ENCODE measurements at places on chromosomes 2 and 18.

- DNase-seq = no peak
These were observed 65.0 kb downstream of the NOL4 start for GRCh38 chr18:34159691-34160185.

DNA sequence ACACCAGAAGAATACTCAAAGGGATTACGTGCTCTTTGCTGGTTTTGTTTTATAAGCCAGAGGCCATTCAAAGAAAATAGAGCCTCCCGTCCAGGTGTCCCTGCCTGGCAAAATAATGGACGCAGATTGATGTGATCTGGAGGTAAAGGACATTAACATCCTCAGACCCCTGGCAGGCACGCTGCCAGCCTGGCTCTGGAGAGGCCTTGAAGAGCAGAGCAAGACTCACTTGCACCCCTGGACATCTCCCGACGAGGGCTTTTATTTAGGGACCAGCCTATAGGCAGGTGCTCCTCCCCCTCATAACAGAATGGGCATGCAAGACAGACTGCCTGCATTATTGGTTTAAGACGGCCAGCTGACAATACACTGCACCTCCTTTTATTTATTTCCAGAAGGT lies 291.3 kb downstream of the BCL11A start:
- DNase-seq = no peak

GRCh38 chr2:239715606-239716005 lies 309.5 kb downstream of the NDUFA10 start:
- DNase-seq = no peak

- no peak for DNase-seq
These were observed 64.9 kb downstream of the SPRED2 start for GRCh38 chr2:65367524-65367923.

DNA sequence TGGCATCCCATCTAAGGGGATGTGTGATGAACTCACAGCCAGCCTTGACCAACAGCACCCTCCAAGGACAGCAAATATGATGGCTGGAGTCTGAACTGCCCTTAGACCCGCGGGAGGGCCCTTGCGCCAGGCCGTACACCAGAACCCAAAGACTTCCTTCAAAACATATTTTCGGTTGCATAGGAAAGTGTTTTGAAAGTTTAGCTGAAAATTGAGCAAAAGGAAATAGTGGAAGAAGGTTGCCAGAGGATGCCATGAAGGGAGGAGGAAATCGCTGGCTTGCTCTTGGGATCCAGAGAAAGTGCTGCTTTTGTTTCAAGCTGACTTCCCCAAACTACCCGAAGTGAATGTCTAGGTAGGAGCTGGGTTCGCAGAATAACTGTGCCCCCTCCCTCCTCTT lies 61.3 kb downstream of the IL1R2 start:
- DNase-seq = peak; percentile 84

GRCh38 chr2:55883357-55883756 lies 40.2 kb downstream of the EFEMP1 start:
- no peak for DNase-seq

GRCh38 chr2:238986491-238987351 lies 138.8 kb downstream of the TWIST2 start:
- DNase-seq = no peak

DNA sequence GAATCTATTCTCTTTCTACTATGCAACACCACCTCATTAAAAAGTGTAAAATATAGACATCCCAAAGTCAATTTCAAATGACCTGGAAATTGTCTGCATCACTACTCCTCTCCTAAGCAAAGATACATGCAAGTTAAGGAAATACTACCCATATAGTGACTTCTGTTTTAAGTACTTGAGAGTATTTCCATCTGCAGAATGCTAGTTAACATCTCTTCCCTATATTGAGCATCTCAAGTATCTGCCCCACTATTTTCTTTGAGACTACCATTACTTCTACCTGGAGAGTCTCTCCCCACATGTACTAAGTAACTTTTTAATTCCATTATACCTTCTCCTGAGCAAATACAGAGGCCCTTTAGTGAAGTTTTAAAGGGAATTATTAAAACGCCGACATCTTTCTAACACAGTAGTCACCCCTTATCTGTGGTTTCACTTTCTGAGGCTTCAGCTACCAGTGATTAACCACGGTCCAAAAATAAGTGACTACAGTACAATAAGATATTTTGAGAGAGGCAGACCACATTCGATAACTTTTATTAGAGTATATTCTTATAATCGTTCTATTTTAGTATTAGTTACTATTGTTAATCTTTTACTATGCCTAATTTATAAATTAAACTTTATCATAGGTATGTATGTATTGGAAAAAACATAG lies 21.8 kb downstream of the CWC22 start:
- no peak for DNase-seq

- no peak for DNase-seq
These were observed 72.0 kb downstream of the KCNF1 start for GRCh38 chr2:10983711-10984110.

DNA sequence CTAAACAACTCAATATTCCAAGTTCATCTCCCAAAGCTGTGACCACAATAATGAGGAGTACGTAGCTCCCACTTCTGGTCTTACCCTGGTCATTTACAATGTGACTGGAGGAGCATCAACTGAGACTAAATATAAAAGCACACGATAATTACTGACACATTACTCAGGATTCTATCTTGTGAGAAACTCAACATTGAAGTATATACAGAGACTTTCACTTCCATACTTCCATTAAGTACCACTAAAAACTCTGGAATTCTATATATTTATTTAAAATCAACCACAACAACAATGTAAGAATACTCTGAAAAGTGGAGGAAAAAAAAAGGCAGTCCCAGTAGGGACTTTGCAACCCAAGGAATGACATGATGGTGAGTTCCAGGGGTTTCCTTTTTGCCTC lies 61.4 kb downstream of the XDH start:
- DNase-seq = no peak

DNA sequence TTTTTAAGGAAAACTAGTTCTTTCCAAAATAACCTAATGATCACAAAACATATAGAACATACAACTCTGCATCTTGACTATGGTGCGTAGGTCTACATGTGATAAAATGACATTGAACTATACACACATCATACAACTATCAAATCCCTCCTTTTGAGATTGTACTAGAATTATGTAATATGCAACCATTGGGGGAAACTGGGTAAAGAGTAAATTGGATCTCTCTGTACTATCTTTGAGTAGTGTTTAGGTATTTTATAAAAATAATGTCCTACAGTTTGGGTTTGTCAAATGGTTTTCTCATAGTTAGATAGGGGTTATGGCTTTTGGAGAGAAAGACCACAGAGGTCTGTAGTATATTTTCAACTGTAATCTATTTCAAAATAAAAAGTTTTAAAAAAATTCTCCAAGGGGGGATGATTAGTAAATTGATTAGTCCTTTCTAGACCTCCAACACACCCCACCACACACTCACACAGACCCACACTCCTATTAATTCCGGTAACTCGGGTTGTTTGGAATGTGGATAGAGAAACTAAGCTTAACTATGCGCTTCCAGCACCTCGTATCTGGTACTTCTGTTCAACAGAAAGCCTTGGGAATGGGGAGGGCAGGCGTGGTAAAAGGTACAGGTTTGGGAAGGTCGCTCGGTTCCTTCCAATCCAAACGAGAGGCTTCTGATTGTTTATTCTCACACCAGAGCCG lies 695 bp upstream of the BIRC6 start:
- no peak for DNase-seq

DNA sequence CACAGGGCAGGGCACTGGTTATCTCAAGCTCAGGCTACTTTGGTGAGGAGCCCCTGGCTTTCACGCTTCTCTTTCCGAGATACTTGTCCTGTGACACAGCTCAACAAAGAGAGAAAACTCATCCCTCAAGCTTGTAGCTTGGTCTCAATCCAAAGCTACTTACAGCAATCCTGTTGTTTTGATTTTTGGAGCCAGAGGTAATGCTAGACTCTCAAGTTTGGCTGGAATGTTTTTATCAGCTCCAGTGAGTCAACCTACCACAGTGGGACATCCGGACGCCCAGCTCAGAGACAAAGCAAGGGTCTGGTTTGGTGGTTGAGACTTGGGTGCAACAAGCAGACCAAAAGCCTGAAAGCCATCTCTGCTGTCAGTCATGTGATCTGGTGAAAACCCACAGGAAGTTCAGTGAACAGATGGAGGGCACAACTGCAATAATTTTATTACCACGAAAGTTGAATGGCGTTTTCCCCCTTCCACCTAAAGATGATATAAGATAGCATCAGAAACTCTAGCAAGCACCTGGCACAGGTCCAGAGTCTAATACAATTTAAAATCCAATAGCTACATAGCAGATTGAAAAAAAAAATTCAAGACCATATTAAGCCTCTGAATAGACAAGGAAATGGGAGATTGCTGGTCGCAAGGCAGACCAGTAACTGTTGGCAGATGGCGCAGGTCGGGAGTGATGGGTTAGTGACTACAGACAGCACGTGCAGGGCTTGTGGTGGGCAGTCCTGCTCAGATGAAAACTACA lies 102.3 kb upstream of the SMAD7 start:
- no peak for DNase-seq

GRCh38 chr2:119423108-119423444 lies 8.6 kb upstream of the TMEM37 start:
- peak; percentile 34 for DNase-seq

DNA sequence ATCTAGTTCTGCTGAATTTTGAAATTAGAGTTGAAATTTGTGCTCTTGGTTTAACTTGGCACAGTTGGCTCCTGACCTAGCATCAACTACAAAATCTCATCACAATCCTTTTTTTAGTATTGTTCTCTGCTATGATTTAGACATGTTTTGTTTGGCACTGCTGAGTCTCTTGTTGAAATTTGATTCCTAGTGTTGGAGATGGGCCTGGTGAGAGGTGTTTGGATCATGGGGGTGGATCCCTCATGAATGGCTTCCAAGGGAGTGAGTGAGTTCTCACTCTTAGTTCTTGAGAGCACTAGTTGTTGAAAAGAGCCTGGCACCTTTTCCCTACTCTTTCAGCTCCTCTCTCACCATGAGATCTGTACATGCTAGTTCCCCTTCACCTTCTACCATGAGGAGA lies 605.6 kb upstream of the SLC39A10 start:
- DNase-seq = no peak

Data from lower leg skin (tissue), 4 donors.